Upper lobe of right lung (tissue), 1 donor: ENCODE measurements at places on chromosomes 11 and 22. TPM values are rescaled to one million over a fixed set of nuclear protein-coding genes. Genes with fewer than 3 reads are reported as not detected.

- peak overlapping the region; percentile 37 for H3K4me3 ChIP-seq
- DNase-seq: peak; percentile 73
- no peaks in the 10 kb centered on the region for H3K36me3 ChIP-seq
- peaks cover 32% of the 10 kb centered on the region for H3K27me3 ChIP-seq
- H3K4me1 ChIP-seq: no peaks in the 10 kb centered on the region
Measured at GRCh38 chr11:88508759-88509581, 171.4 kb upstream of the CTSC start.

DNA sequence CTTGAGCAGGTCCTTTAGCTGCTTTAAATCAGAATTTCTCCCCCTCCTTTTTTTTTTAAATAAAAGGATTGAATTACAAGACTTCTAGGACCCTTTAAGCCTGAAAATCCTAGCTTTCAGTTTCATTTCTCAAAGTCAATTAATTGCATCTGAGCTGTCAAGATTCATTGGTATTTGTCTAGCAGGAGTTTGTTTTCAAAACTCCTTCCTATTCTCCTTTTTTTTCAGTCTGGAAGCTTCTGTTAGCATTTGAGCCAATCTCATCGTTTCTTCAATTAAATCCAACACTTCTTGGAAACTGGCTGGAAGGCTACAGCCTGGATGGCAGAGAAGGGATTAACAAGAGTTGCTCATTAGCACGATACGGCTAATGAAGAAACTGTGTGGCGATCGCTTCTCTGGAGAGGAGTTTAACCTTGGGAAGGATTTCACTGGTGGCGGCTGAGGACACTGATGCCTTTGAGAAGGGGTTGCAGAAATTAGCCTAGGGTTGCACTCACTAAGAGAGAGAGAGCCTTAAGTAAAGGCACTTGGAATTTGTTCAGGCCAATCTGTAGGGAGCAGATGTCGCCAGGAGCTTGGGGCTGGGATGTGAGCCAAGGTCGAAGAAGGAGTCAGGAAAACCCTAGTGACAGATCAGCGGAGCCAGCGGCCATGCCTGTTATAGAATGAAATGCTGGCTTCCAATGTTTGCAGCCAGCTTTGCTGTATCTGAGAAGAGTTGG is 43.8 kb upstream of the API5 start:
- no peak for DNase-seq
- H3K4me1 ChIP-seq: no peaks in the 10 kb centered on the region
- no peaks in the 10 kb centered on the region for H3K36me3 ChIP-seq
- H3K27me3 ChIP-seq: no peaks in the 10 kb centered on the region

DNA sequence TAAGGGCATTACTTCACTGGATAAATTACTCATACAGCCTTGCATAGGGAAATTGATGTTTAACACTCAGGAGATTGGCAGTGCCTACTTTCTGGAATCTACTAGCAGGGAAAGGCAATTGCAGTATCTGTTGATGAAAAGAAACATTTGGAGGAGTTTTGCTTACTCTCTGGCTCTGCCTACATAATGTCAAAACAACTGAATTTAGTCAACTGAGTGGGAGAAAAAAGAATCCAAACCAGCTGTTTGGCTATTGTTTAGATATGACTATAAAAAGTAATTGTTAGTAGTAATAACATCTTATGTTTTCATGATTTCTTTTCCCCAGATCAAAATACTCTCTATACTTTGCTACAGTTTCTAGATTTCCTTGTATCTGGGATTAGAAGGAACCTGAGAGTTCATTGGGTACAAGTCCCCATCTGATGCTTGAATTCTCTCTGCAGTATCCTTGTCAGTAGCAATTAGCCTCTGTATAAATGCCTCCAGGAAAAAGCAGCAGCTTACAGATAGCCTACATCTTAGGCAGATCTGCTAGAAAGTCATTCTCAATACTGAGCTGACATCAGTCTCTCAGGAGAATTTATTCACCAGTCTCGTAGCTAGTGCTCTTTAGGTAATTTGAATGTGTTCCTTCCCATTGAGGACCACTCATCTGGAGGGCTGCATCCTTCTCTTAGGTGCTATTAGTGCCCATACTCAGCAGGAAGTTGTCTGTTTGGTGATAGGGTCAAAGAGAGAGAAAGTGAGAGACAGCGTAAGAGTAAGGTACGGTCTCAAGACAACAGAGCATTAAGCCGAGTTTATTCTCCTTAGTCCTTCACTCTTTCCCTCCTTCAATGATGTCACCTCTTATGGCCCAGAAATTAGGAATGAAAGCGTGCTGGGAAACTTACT is 185.9 kb upstream of the CCDC90B start:
- no peaks in the 10 kb centered on the region for H3K4me1 ChIP-seq
- no peak for DNase-seq

DNA sequence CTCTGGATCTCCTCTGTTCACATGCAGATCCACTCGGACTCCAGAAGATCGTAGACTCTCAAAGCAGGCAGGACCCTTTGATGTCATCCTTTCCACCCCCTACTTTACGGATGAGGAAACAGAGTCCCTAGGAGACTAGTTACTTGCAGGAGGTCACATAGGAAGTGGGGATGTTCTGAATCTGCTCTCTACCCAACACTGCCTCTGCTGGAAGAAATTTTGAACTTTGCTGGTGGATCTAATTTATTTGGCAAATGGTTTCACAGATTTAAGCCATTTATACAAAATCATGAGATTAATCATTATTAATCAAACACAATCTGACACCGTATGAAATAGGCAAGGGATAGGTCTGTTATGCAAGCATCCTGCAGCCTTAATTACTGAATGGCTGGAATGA is 55.0 kb upstream of the USP47 start:
- H3K27ac ChIP-seq: no peak overlapping the region
- H3K36me3 ChIP-seq: no peaks in the 10 kb centered on the region

- no peak for DNase-seq
- no peak overlapping the region for H3K27ac ChIP-seq
- no peaks in the 10 kb centered on the region for H3K36me3 ChIP-seq
- H3K4me1 ChIP-seq: no peaks in the 10 kb centered on the region
- H3K27me3 ChIP-seq: no peaks in the 10 kb centered on the region
Measured at GRCh38 chr11:7320306-7320705, 68.6 kb downstream of the SYT9 start.

DNA sequence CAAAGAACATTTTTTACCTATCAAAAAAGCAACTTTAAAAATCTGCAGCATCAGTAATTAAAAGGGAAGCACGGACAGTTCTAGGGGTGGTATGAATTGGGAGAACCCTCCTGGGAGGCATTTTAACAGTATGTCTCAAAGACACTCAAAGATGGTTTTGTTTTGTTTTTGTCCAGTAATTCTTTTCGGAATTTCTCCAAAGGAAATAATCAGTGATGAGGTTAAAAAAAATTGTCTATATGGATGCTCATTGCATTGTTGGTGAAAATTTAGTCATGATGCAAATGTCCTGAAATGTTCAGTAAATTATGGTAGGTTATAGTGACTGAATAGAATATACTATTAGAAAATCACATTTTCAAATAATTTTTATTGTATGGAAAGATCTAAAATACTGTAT is 115.1 kb downstream of the ATXN10 start:
- H3K36me3 ChIP-seq: no peaks in the 10 kb centered on the region
- peaks cover 16% of the 10 kb centered on the region for H3K4me1 ChIP-seq
- no peak for DNase-seq
- H3K4me3 ChIP-seq: no peak overlapping the region
- H3K27ac ChIP-seq: no peak overlapping the region

DNA sequence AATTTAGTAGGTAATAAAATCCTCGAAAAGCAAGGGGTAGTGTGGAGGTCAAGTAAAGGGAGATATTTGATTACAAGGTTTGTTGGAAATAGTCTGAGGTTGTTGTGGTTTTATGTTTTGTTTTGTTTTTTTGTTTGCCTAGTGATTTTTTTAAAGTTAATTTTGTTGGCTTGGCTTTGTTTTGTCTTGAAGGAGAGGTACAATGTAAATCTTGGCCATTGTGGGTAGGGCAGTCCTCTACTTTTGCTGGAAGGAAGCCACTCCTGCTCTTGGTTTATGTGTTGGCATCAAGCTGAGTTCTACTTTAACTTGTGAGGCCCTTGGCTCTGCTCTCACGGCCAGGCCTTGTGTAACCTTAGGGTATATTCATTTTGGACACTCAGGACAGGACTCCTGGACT is 3.2 kb downstream of the AMOTL1 start:
- peaks cover 46% of the 10 kb centered on the region for H3K4me1 ChIP-seq
- H3K27ac ChIP-seq: peak overlapping the region; percentile 31
- no peaks in the 10 kb centered on the region for H3K27me3 ChIP-seq
- no peaks in the 10 kb centered on the region for H3K36me3 ChIP-seq
- no peak for DNase-seq

- no peaks in the 10 kb centered on the region for H3K4me1 ChIP-seq
- no peaks in the 10 kb centered on the region for H3K36me3 ChIP-seq
- DNase-seq: peak; percentile 51
- no peak overlapping the region for H3K27ac ChIP-seq
- no peak overlapping the region for H3K4me3 ChIP-seq
- H3K27me3 ChIP-seq: no peaks in the 10 kb centered on the region
Measured at GRCh38 chr22:44403602-44404329, 91.0 kb upstream of the SHISAL1 start.

DNA sequence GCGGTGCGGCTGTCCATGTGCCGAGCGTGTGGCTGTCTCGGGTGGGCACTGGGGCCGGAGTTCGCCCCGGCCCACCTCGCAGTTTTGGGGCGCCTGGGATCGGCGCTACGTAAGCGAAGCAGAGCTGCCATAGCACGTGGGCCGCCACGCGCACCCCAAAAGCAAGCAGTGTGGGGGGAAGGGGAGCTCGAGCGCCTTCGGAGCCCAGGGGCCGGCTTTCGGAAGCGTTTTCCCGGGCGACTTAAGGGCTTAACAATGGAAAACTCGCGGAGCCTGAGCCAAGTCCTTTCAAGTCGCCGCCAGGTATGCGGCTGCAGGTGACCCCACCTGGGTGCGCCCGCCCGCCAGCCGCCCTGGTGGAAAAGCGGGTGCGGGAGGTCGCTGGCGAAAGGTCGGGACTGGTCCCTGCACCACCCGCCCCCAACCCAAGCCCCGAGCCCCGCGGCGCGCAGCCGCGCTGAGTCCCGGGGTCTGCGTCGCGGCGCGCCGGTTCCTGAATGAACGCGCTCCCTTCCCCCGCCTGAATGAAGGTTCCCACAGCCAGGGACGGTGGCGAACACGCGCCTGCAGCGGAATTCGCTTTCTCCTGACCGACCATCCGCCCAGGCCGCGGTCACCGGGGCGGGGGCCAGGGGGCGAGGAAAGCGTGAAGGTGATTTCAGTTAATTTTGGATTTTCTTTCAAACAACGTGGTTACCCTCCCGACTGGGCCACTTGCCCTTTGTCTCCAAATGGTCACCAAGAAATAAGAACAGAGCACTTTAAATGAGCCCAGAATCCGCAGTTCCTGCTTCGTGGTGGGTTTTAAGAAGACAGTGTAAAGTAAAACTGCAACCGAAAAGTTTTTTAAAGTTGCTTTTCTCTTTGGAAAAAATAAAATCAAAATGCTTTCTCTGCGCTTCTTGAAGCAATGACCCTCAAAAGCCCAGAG is 2.8 kb upstream of the CCND1 start:
- peak overlapping the region; percentile 55 for H3K4me3 ChIP-seq
- peak; percentile 85 for DNase-seq
- peak overlapping the region; percentile 73 for H3K27ac ChIP-seq
- no peaks in the 10 kb centered on the region for H3K36me3 ChIP-seq
- H3K4me1 ChIP-seq: peaks cover 36% of the 10 kb centered on the region
- H3K27me3 ChIP-seq: peaks cover 10% of the 10 kb centered on the region

TYR gene
- not detected for total RNA-seq

MS4A15 gene
- 147 TPM for total RNA-seq

RPLP2 gene
- total RNA-seq: 1,548 TPM

ACER3 gene
- total RNA-seq: 42.2 TPM

SPI1 gene
- 168 TPM for total RNA-seq

BET1L gene
- total RNA-seq: 57.9 TPM
